AG20443 (cell line): ENCODE measurements at places on chromosomes 13 and 19.
A peak's percentile ranks its signal among the peaks of the same experiment; 100 is the strongest.

- no peak for DNase-seq
Observed at GRCh38 chr13:27273658-27274425, 3.2 kb downstream of the RASL11A start.

DNA sequence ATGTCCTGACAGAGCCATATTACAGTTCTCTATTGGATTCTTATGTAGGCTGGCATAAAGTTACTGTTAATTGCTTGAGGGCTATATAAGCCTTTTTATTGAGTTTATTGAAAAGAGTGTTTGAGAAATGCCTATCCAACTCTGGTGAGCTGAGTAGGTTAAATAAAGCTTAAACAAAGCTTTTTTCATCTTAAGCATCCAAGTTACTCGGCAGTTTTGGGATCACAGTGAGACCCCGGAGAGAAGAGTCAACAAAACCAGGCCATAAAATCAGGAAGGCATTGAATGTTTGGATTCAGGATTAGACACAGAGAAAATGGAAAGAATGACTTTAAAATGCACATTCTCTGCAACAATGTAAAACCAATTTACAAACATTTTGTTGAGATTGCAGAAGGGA lies 588.5 kb downstream of the DACH1 start:
- no peak for DNase-seq

DNA sequence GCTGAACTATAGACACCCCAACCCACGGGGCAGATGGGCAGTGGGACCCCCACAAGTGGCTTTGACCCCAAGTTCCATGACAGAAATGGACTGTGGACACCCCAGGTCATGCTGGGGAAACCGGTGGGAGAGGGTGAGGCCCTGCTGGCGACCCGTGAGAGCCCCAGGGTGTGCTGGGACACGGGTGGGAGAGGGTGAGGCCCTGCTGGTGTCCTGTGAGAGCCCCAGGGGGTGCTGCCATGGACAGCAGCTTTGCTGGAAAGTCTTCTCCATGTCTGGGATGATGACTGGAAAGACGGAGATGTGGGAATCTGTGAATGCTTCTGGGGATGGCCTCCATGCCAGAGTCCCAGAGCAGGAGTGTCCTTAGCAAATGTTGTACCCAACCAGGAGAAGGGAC lies 148.4 kb downstream of the URI1 start:
- no peak for DNase-seq

GRCh38 chr13:97724450-97724849 lies 229.0 kb upstream of the IPO5 start:
- no peak for DNase-seq

- DNase-seq, result peak; percentile 23
Observed at GRCh38 chr13:50635504-50635903, 208.0 kb downstream of the DLEU7 start.
